Pulmonary artery endothelial cell (primary cell): ENCODE measurements at places on chromosomes 4 and X. TPM values are rescaled to one million over a fixed set of nuclear protein-coding genes. Genes with fewer than 3 reads are reported as not detected.
A peak's percentile ranks its signal among the peaks of the same experiment; 100 is the strongest.

- no peak for DNase-seq
Observed at GRCh38 chr4:120920666-120921065, 1.9 kb downstream of the PRDM5 start.

DNA sequence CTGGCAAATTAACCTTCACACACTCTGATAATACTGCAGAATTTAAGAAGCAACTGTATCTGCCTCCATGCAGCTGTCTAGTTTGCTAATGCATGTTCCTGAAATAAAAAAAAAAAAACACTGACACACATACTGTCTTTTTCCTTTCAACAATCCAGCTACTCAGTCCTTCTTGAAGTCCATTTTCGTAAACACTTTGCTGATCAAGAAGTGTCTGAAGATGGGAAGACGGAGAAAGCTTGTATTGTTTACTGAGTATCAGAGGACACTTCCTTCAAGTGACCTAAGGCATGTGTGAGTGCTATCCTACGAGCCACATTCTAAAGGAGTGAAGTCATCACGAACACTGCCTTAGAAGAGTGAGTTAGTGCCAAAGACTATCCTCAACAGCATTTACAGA is 82.6 kb downstream of the LUZP4 start:
- DNase-seq = peak; percentile 40

- DNase-seq = no peak
Observed at GRCh38 chr4:73917081-73917501, 47.9 kb downstream of the CXCL1 start.

- DNase-seq = no peak
Observed at GRCh38 chrX:39519566-39520301, 578.0 kb downstream of the BCOR start.

GRCh38 chrX:69124108-69124507 is 41.1 kb downstream of the PJA1 start:
- no peak for DNase-seq

- no peak for DNase-seq
Observed at GRCh38 chr4:6466756-6467381, 5.5 kb downstream of the PPP2R2C start.

The RAB33A gene
- 0.59 and 0.60 TPM in 2 replicates for total RNA-seq

The TMPRSS11F gene
- not detected in 2 replicates for total RNA-seq

The ENPEP gene
- total RNA-seq = not detected in 2 replicates
